Gastrocnemius medialis (tissue), 4 donors: ENCODE measurements at places on chromosomes 6 and 20.

DNA sequence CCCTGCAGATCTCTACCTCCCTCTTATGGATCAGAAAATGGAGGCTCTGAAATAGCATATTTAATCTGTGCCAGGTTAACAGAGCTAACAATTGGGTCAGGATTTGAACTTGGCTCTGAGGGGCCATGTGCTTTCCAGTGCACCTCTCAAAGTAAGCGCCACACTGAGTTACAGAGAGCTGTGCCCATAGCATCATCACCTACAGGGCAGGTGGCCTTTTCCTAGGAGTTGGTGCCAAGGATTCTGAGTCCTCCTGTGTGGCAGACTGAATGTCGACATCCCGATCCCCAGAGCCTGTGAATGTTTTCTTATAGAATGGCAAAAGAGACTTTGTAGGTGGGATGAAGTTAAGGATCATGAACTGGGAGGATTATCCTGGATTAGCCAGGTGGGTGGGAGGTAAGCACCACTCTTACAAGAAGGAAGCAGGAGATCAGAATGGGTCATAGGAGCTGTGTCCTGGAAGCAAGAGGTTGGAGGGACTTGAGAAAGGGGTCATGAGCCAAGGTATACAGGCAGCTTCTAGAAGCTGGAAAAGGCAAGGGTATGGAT, 68.0 kb upstream of the TBC1D7 start:
- no peak for DNase-seq
- no peak overlapping the region for H3K4me3 ChIP-seq
- no peaks in the 10 kb centered on the region for H3K36me3 ChIP-seq
- H3K27me3 ChIP-seq: no peaks in the 10 kb centered on the region
- H3K27ac ChIP-seq: peak overlapping the region; percentile 31
- H3K4me1 ChIP-seq: peaks cover 24% of the 10 kb centered on the region

DNA sequence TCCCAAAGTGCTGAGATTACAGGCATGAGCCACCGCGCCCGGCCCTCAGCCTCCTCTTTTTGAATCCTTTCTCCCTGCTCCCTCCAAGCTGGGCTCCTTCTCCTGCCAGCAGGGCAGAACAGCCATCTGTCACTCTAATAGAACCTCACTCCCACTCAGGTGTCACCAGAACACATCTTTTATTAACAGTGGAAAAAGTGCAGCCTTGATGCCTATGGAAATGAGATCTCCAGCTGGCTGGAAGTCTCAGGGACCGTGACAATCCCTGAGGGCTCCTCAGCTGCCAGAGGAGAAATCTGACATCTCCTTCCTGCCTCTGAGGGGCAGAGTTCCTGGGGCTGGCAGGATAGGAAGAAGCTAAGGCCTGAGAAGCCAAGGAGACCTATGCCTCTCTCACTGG, 28.0 kb downstream of the TMC2 start:
- H3K4me1 ChIP-seq: no peaks in the 10 kb centered on the region
- no peak overlapping the region for H3K4me3 ChIP-seq
- no peak for DNase-seq
- no peak overlapping the region for H3K27ac ChIP-seq
- no peaks in the 10 kb centered on the region for H3K36me3 ChIP-seq

DNA sequence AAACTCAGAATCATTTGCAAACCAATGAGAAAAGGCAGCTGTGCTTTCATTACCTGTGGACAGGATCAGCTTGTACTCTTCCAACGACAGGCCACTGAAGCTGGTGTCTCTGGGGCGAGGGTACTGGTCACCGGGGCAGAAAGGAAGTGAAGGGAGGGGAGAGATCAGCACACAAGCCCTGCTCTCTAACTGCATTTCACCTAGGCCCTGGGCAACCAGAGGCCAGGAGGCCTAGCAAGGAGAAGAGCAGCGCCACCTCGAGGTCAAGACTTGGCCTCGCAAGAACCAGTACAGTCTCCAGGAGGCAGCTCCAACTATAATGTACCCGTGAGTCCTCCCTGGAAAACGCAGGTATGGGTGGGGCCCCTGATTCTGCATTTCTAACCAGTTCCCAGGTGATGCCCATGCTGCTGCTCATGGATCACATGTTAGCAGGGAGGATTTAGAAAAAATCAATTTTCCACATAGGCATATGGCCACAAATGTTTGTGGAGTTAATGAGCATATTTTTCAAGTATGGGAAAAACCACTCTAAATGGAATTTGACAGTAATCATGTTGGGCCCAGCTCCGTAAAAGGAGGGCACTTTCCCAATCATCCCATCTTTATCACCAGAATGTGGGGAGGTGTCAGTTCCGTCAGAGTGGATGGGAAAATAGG, 11.0 kb downstream of the UQCC2 start:
- no peak overlapping the region for H3K4me3 ChIP-seq
- peaks cover 17% of the 10 kb centered on the region for H3K36me3 ChIP-seq
- H3K27ac ChIP-seq: peak overlapping the region; percentile 12

DNA sequence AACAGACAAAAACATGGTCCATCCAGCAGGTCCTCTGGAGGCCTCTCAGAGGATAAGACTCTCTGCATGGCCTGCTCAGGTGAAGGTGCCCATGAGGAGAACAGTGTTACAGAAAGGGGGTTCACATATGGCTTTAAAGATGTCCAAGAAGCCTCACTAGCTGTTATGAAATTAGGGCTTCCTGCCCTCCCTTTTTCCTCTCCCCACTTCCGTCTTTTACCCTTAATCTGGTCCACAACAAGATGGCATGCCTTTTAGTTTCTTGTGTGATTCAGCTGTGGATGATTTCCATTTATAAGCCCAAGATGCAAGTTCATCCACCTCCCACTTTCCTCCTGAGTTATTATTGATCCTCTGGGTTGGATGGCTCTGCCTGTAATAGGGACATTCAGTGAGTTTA, 14.0 kb downstream of the GCNT2 start:
- no peaks in the 10 kb centered on the region for H3K27me3 ChIP-seq
- no peaks in the 10 kb centered on the region for H3K4me1 ChIP-seq
- H3K4me3 ChIP-seq: no peak overlapping the region
- no peak for DNase-seq
- no peak overlapping the region for H3K27ac ChIP-seq

- H3K27ac ChIP-seq: no peak overlapping the region
- DNase-seq: no peak
- H3K4me3 ChIP-seq: no peak overlapping the region
- no peaks in the 10 kb centered on the region for H3K27me3 ChIP-seq
- no peaks in the 10 kb centered on the region for H3K36me3 ChIP-seq
These were observed 36.7 kb upstream of the CHD6 start for GRCh38 chr20:41654884-41655283.

- no peaks in the 10 kb centered on the region for H3K27me3 ChIP-seq
- H3K4me3 ChIP-seq: no peak overlapping the region
- no peak overlapping the region for H3K27ac ChIP-seq
- H3K36me3 ChIP-seq: no peaks in the 10 kb centered on the region
- no peak for DNase-seq
These were observed 700.0 kb downstream of the RFPL4B start for GRCh38 chr6:113047148-113047547.

DNA sequence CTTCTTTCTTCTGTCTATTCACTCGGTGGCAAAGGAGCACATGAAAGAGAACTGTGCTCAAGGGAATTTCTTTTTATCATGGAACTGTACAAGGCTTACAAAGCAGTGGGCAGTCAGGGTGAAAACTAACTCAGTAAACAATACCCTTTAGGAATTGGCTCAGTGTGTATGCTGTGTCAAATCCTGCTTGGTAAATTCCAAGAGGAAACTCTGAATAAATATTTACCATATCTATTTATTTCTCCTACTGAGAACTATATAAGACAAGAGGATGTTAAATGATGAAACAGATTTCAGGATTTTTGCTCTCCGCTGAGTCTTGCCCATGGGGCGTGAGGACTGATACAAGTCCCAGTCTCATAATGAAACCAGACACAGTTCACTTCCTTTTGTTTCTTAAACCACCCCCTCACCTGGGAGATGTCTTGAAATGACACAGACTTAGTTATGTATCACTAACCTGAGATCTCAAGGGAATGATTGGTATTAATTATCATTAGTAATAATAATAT, 188.8 kb downstream of the BACH2 start:
- no peak for DNase-seq
- no peak overlapping the region for H3K27ac ChIP-seq
- H3K4me3 ChIP-seq: no peak overlapping the region
- no peaks in the 10 kb centered on the region for H3K27me3 ChIP-seq
- peaks cover 6% of the 10 kb centered on the region for H3K4me1 ChIP-seq
- no peaks in the 10 kb centered on the region for H3K36me3 ChIP-seq

- peak overlapping the region; percentile 33 for H3K27ac ChIP-seq
- H3K4me3 ChIP-seq: no peak overlapping the region
- peaks cover 45% of the 10 kb centered on the region for H3K4me1 ChIP-seq
- DNase-seq: no peak
- no peaks in the 10 kb centered on the region for H3K36me3 ChIP-seq
- no peaks in the 10 kb centered on the region for H3K27me3 ChIP-seq
These were observed 74.1 kb upstream of the NAA20 start for GRCh38 chr20:19943061-19943521.

- no peak overlapping the region for H3K27ac ChIP-seq
- no peaks in the 10 kb centered on the region for H3K27me3 ChIP-seq
- no peak for DNase-seq
- H3K4me3 ChIP-seq: no peak overlapping the region
These were observed 30.9 kb upstream of the ASXL1 start for GRCh38 chr20:32327087-32327681.

DNA sequence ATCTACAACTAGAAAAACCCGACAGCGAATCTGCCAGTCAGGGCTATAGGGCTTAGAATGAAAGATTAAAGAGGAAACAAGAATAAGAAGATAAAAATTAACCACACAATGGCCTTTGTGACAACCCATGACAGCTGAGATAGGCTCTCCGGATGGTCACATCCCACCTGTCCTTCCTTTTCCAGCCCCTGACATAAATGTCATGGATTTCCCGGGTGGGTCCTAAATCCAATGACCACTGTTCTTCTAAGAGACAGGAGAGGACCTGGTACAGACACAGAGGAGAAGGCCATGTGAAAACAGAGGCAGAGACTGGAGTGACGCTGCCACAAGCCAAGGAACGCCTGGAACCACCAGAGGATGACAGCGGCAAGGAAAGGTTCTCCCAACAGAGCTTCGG, 41.8 kb downstream of the ATXN1 start:
- no peaks in the 10 kb centered on the region for H3K36me3 ChIP-seq
- H3K4me1 ChIP-seq: peaks cover 37% of the 10 kb centered on the region
- no peak overlapping the region for H3K27ac ChIP-seq
- no peak for DNase-seq

GRCh38 chr6:9851541-9852380, 563.1 kb downstream of the TFAP2A start:
- no peaks in the 10 kb centered on the region for H3K27me3 ChIP-seq
- no peak for DNase-seq
- H3K4me3 ChIP-seq: no peak overlapping the region
- no peaks in the 10 kb centered on the region for H3K4me1 ChIP-seq
- H3K36me3 ChIP-seq: no peaks in the 10 kb centered on the region

- H3K4me3 ChIP-seq: no peak overlapping the region
- H3K36me3 ChIP-seq: no peaks in the 10 kb centered on the region
- no peaks in the 10 kb centered on the region for H3K4me1 ChIP-seq
- DNase-seq: no peak
- no peak overlapping the region for H3K27ac ChIP-seq
These were observed 174.1 kb downstream of the BMP7 start for GRCh38 chr20:57092112-57092899.

GRCh38 chr6:20771409-20771808, 237.2 kb downstream of the CDKAL1 start:
- H3K27ac ChIP-seq: no peak overlapping the region
- H3K36me3 ChIP-seq: no peaks in the 10 kb centered on the region
- no peaks in the 10 kb centered on the region for H3K27me3 ChIP-seq
- no peak for DNase-seq
- peaks cover 8% of the 10 kb centered on the region for H3K4me1 ChIP-seq

GRCh38 chr6:81204731-81205130, 547.8 kb downstream of the TENT5A start:
- H3K4me1 ChIP-seq: no peaks in the 10 kb centered on the region
- DNase-seq: no peak
- no peaks in the 10 kb centered on the region for H3K36me3 ChIP-seq
- H3K4me3 ChIP-seq: no peak overlapping the region
- H3K27me3 ChIP-seq: no peaks in the 10 kb centered on the region

DNA sequence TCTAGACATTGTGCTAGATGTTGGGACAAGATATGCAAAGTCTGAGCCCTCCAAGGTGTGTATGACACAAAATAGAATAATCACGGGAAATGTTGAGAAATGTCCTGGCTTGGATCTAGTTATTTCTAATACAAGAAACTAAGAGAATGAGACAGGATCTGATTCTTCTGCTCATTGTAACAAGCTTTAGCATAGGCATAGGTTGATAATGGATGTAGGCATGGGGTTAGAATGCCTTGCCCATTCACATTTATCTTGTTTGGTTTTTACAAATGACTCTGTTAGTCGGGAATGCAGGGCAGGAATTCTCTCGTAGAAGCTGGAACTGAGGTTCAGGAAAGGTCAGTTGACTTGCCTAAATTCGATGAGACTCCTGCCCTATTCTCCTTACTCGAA, 1.5 kb upstream of the SLC26A8 start:
- H3K27ac ChIP-seq: no peak overlapping the region
- H3K27me3 ChIP-seq: no peaks in the 10 kb centered on the region
- peaks cover 3% of the 10 kb centered on the region for H3K4me1 ChIP-seq
- DNase-seq: no peak

DNA sequence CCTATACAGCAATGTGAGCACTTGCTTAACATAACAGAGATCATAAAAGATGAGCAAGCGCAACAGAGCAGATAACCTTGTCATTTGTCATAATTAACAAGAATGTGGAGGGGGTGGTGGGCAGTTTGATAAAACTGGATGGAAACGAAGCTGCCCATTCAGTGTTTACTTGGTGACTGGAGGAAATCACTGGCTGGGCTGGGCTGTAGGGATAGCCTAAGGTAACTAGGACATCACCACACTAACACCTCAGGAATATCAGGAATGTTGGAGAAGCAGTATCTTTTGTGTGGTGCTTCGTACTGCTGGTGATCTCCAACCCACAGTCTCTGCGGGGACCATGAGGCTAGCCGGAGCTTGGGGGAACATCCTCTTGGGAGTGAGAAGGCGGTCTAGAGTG, 218.4 kb downstream of the HIVEP2 start:
- H3K27ac ChIP-seq: no peak overlapping the region
- DNase-seq: no peak
- no peaks in the 10 kb centered on the region for H3K27me3 ChIP-seq

GRCh38 chr6:7730784-7731227, 4.9 kb downstream of the BMP6 start:
- no peak overlapping the region for H3K4me3 ChIP-seq
- no peak overlapping the region for H3K27ac ChIP-seq
- H3K4me1 ChIP-seq: peaks cover 8% of the 10 kb centered on the region
- no peaks in the 10 kb centered on the region for H3K36me3 ChIP-seq
- no peak for DNase-seq

DNA sequence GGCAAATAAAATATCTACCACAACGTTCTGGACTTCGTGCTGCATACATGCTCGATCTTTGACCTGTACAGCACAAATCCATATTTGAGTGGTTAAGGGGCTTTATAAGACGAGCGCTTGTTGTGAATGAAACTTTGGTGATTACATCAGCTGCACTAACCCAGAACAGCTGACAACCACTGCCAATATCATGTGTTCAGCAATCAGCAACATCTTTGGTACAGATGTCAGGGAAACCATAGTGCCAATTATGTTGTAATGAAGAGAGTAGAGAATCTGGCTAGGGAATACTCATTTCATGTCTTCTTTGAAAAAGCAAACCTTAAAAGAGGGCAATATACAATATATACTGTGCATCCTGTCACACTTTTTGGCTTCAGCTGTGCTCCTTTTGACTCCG, 188.6 kb upstream of the NT5E start:
- H3K4me3 ChIP-seq: no peak overlapping the region
- no peaks in the 10 kb centered on the region for H3K4me1 ChIP-seq
- no peaks in the 10 kb centered on the region for H3K27me3 ChIP-seq
- no peak for DNase-seq
- H3K36me3 ChIP-seq: no peaks in the 10 kb centered on the region

- H3K27me3 ChIP-seq: no peaks in the 10 kb centered on the region
- DNase-seq: no peak
- no peak overlapping the region for H3K27ac ChIP-seq
- no peaks in the 10 kb centered on the region for H3K36me3 ChIP-seq
- no peaks in the 10 kb centered on the region for H3K4me1 ChIP-seq
These were observed 274.1 kb upstream of the ARID1B start for GRCh38 chr6:156502969-156503504.
